ENCODE measurements at places on chromosomes 16 and 17. TPM values are rescaled to one million over a fixed set of nuclear protein-coding genes. Genes with fewer than 3 reads are reported as not detected.

SMPD3 gene
- not detected for total RNA-seq

CD300E gene
- not detected for total RNA-seq

TM4SF5 gene
- total RNA-seq: not detected

ZNF385C gene
- not detected for total RNA-seq

ACE gene
- total RNA-seq: 0.63 TPM

KRTAP4-6 gene
- not detected for total RNA-seq

RASL10B gene
- total RNA-seq: 0.63 TPM

DHRS7C gene
- not detected for total RNA-seq

MON1B gene
- 13.1 TPM for total RNA-seq

KRTAP16-1 gene
- total RNA-seq: not detected

IRX3 gene
- 84.1 TPM for total RNA-seq

MARCHF10 gene
- 0.11 TPM for total RNA-seq

NTN1 gene
- 0.19 TPM for total RNA-seq

GDPD3 gene
- total RNA-seq: 0.83 TPM
